ENCODE measurements at places on chromosomes 2 and 18.
A peak's percentile ranks its signal among the peaks of the same experiment; 100 is the strongest.

- no peak for DNase-seq
Measured at GRCh38 chr2:37892436-37893114, 32.5 kb upstream of the RMDN2 start.

GRCh38 chr2:1802469-1803216 lies 58.3 kb upstream of the PXDN start:
- no peak for DNase-seq

- no peak for DNase-seq
Measured at GRCh38 chr2:146376511-146377064, 1468.2 kb upstream of the ACVR2A start.

GRCh38 chr2:102453501-102453900 lies 19.5 kb upstream of the SLC9A4 start:
- no peak for DNase-seq

GRCh38 chr18:10035281-10035991 lies 121.6 kb downstream of the VAPA start:
- no peak for DNase-seq

GRCh38 chr2:137969418-137969765 lies 5.1 kb downstream of the HNMT start:
- peak; percentile 73 for DNase-seq

DNA sequence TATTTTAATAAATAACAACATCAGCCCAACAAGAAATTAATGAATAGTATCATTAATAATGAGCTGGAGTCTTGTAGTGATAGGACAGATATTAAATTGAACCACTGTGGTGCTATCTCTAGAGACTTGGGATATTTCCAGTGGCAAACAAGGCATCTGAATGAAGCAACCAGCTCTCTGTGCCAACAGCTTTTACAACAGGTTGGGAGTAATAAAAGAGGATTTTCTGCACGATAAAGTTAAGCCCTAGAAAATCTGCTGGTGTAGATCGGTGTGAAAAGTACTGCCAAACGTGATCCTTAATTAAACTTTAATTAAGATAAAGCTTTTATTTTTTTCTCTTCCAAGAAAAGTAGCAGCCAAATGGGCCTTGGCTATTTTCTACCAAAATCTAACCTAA lies 385.5 kb downstream of the NR4A2 start:
- DNase-seq = no peak

- DNase-seq = no peak
Measured at GRCh38 chr2:237742191-237742590, 56.4 kb upstream of the RBM44 start.

DNA sequence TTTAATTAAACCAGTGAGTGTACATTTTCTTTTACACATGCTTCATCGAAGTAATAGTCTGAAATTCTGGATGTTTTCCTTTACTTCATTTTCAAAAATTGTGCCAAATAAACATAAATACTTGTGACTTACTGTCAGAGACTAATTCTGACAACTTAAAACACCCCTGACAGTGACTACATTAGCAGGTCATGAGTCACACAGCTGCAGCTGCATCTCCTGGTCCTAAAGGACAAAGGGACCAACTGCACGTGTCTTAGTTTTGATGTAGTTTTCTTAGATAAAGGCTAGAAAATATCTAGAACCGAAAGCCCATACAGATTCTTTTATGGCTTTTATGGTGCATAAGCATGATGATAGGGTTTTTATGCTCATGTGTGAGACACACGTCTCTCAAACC lies 29.6 kb upstream of the DSC3 start:
- DNase-seq = no peak

- no peak for DNase-seq
Measured at GRCh38 chr2:217642944-217643343, 359.9 kb downstream of the TNS1 start.

DNA sequence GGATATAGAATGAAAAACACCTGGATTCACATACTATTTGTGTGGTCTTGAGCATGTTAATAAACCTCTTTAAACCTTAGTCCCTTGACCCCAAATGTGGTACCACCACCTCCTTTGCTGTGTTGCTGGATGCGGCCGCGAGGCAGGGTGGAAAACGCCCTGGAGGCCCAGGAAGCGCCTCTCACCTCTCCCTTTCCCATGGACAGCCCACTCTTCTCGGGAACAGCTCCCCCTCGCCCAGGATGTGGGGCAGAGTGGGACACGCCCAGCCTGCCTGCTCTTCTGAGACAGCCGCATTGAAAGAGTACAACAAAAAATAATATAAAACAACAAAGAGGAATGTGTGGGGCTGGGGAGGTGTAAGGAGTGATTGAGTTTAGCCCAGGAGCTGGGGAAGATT lies 549.0 kb upstream of the ID2 start:
- no peak for DNase-seq

DNA sequence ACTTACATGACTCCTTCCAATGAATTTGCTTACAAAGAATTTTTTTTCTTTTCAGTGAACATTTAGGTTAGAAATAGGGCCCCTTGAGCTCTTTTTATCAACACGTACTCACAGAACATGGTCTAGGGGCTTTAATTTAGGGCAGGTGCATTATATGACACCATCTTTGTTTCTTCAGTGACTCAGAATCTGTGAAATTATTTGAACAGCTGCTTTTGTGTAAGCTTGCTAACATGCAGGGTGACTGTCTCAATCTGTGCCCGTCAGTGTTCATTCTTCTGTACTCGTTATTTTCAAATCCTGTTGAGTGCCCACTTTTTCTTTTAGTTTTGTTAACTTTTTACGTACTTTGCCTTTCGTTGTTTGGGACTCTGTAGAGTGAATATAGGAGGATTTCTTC lies 52.8 kb upstream of the CABYR start:
- DNase-seq = no peak

DNA sequence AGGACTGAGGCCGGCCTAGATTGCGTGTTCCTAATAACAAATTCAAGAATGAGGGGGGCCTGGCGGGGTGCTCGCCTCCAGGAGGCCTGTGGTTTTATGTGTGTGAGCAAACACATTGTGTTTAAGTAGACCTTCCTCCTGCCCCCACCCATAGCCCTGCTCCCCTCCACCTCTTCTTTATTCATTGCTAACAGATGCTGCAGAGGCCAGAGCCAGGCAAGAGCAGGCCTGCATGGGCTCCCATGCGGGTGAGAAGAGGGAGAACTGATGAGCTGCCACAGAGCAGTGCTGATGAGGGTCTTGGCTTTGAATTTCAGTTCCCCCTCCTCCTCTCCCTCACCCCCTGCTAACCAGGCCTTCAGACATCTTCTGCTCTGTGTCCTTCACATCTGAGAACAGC lies 154.6 kb downstream of the OSR1 start:
- DNase-seq = no peak

DNA sequence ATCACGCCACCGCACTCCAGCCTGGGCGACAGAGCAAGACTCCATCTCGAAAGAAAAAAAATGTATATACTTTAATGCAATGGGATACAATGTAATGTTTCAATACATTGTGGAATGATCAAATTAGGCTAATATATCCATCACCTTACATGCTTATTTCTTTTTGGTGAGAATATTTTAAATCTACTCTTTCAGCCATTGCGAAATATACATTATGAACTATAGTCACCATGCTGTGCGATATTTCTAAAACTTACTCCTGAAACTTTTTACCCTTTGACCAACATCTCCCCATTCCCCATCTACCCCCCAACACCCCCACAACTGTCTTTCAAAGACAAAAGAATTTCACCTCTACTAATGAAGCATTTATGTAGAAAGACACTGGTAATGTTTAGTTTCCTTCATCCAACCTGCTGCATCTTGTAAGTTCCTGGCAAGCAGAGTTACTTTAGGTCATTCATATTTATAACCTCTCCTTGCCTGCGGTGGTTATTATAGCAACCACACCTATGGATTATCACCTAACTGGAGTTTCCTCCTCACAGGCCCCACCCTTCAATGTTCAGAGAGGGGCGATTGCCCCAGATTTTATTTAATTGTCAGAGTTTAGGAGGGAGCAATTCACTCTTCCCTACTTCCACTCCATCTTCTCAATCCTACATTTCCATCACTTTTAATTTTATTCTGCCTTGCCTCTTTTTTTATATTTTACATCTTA lies 1.2 kb upstream of the ME2 start:
- DNase-seq = no peak

- peak; percentile 24 for DNase-seq
Measured at GRCh38 chr2:149885946-149886345, 298.4 kb upstream of the MMADHC start.

DNA sequence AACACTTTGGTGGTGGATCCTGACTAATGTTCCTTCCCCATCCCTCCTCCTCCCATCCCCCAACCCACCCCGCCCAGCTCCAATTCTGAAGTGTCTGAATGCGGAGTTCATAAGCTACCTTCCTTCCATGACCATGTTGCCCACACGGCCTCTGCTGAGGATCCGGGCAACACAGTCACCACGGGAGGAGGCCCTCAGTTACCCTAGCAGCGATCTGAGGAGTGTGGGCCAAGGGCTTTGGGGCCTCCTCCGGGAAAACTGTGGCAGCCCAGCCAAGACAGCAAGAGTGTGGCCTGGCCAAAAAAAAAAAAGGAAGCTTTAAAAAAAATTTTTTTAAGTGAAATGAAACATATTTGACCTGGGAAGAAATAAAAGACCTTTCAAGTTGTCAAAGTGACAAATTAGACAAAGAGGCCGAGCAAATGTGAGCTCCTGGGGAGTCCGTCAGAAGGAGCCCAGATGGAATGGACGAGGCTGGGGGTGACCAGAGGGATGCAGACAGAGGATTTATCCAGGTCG lies 169.0 kb upstream of the PKDCC start:
- DNase-seq = no peak

- no peak for DNase-seq
Measured at GRCh38 chr2:200498402-200499162, 11.3 kb downstream of the KCTD18 start.

DNA sequence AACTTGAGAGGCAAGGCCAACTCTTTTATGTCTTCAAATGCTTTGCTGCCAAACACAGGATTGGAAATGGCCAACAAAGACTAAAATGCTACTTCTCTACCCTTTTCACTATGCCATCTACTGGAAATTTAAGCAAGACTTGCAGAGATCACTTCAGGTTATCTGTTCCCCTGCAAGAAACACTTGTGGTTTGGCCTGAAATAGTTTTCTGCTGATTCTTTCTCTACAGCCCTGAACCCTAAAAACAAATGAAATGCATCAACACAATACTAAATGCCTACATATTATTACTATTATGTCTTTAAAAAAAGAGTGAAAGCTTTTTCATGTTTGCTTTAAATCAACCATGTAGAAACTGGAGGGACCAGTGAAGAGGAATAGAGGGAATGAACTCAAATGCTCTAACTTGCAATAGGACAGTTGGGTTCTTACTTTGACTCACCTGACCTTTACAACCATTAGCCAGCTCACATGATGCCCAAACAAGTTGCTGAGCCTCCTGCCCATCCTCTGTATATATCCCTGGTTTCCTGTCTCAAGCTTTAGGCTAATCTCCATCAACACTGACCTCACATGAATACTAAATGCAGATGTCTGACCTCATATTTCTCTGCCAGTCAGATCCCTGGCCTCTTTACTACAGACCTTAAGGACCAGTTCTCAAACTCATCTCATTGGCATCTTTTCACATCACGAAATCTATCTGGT lies 17.5 kb upstream of the ADAM17 start:
- no peak for DNase-seq

- DNase-seq = no peak
Measured at GRCh38 chr2:60872510-60872928, 8.9 kb upstream of the REL start.

DNA sequence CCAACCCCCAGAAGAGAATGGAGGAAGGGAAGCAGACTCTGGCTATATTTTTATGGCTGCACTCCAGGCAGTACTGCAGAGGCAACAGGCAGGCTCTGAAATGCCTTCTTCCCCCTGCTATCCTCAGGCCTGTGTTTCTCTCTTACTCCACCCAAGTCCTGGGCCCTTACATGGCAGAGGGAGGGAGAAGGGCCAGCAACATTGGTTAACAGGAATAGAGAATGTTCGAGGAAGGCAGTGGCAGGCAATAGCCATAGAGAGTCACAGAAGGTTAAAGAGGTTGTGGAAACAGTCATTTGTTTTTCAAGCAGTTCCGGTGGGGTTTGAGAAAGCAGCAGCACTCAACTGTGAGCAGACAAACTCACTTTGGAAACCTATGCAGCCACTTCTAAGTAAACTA lies 15.1 kb upstream of the DARS1 start:
- DNase-seq = no peak

DNA sequence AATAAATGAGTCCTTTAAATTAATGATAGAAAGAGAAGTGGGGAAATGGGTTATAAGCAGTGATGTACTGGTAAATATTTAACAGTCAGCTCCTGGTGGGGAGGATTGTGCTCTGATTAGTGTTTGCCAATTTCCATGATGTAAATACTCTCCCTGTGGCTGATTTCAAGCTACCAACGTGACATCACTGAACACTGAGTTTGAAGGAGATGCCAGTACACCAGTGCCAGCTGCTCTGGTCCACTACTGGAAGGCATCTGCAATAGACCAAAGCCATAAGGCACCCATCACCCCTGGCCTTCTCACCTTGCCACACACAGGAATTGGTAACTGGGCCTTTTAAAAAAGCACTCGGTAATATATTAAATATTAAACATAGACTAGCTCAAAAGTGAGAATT lies 77.7 kb downstream of the TGOLN2 start:
- DNase-seq = no peak

DNA sequence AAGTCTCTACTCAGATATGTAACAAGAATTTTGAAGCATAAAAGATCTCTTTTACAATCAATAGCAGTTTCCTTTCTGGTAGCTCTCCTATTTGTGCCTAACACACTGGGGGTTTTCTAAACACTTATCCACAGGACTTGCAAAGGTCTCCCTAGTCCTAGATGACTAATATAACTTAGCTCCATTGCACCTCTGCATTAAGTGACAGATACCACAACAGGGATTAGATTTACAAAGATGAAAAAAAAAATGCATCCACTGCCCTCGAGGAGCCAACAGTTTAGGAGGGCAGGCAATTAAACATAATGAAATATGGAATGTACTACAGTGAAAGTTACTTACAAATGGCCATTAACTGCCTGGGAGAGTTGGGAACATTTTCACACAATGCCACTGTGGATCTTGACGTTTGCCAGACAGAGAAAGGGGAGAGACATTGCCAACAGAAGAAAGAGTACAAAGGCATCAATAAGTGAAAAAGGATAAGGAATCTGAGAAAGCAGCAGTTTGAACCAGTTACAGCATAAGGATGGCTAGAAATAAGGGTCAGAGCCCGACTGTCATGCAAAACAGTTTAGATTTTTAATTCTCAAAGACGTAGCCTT lies 14.3 kb downstream of the PPP3R1 start:
- no peak for DNase-seq

GRCh38 chr18:50114448-50114847 lies 80.5 kb downstream of the MYO5B start:
- DNase-seq = no peak

DNA sequence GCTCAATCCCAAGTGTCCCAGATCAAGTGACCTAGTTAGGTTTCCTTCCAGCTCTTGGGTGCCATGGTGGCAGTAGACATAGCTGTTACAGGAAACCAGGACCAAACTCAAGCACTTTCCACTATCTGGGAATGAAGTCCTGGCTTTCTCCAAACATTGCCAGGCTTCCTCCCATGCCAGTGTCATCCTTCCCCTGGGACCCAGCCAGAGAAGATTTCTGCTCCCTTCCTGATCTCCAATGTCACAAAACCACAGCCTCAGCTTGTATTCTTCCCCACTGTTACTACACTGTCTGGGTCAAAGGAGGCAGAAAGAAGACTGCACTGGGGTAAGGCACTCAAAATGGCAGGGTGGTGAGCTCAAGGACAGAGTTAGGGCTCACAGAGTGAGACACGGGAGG lies 347.1 kb downstream of the TNS1 start:
- DNase-seq = no peak

Measured in astrocyte of the cerebellum (primary cell).